NCI-H2227 treated with DMSO at 0.1 percent for 48 hours (cell line): ENCODE measurements at places on chromosomes 3 and 15.

GRCh38 chr3:112334691-112335433, 1.9 kb downstream of the CD200 start:
- no peak for DNase-seq

DNA sequence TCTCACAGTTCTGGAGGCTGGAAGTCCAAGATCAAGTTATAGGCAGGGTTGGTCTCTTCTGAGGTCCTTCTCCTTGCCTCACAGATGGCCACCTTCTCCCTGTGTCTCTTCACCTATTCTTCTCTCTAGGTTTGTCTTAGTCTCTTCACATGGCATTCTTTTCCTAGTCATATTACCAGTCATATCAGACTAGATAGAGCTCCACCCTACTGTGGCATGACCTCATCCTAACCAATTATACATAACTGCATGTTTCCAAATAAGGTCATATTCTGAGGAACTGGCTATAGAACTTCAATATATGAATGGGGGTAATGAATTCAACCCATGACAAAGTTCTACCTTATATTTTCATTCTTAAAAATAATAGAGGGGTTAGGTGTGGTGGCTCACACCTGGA, 196.4 kb upstream of the UBE3A start:
- DNase-seq = no peak

DNA sequence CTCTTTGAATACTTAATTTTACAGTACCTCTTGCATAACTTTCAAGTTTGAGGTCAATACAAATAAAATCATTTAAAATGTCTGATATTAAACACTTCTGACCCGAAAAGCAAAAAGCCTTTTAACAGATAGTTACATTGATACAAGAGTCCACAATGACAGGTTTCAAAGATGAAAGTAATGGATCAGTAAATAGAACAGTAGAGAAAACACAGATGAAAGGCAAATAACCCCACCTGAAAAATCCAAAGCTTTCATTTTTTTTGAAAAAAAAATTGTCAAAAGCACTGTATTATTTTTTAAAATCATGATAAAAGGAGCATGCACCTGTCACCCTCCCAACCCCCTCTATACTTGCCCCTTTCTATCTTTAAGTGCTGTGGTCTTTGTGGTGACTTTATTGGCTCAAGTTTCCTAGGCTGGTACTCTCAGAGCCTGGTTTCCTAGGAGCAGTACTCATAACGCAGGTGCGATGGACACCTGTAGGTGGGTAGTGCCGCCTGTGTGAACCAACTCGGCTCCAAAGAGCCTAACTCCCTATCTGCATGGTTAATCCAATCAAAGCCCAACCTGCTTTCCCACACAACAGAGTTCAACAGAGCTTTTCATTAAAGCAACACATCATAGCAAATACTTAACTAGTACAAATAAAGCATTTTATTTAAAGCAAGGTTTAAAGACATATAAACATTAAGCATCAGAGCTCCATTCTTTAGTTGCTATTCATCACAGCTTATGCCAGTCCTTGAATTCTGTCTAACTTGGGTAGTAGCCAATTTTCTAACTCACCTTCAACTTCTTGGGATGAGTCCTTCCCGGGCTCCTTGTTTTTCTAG, 32.2 kb downstream of the LIPC start:
- no peak for DNase-seq

DNA sequence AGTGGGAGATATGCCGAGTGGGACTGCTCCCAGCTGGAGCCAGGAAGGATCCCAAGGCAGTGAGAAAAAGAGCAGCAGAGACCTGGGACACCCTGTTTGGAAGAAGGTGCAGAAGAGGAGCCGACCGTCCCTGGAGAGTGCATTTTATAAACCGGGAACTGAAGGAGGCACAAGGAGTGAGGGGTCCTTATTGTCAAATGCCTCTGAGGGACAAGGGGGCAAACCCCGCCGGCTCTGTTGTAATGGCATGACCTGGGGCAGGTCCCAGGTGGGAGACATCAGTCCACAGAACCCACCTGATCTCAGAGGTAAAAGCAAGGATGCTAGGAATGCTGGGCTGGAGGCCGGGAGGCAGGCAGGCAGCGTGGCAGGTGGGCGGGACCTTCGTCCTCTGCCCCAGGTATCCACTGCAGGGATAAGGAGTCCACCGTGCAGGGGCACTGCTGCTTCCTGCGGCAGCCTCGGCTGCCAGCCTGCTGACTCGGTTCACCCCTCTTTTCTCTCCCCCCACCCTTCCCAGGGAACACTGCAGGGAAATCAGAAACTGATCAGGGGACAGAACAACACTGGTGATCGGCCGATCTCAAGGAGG, 26.9 kb downstream of the ADAMTS17 start:
- no peak for DNase-seq

DNA sequence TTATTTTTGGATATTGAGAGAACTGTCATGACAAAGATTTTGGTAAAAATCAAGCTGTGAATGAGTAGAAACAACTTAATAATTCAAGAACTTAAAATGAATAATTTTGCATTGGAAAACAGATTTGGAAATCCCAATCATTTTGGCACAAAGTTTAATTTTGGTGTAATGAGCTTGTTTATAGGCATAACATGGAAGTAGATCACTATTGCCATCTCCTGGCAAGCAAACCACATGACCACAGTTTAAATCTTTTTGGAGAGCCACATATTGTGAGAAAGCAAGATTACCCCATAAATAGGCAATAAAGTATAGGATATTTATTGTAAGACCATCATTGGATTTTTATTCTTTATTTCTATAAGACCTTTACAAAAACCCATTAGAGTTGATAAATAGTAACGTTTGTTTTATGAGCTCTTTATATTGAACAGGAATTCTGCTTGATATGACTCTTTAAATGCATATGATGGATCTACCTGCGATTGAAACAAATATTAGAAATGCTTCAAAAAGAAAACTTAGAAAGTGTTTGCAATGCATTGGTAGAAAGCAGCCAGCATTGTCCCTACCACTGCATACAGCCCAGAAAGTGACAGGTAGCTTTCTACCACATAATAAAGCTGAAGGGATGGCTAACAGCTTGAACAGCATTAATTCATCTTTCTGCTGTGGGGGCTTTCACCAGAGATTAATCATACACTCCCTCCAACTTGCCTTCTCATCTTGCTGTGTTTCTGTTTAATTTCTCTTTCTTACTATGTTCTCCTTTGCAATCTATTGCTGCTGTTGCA, 766.8 kb downstream of the TBL1XR1 start:
- no peak for DNase-seq

- DNase-seq = no peak
Observed at GRCh38 chr3:52036829-52037228, 19.5 kb downstream of the DUSP7 start.

- peak; percentile 43 for DNase-seq
Observed at GRCh38 chr3:3110299-3110630, at the start of gene IL5RA. TSS of gene IL5RA (minus strand) at chr3:3110374. CDS start at chr3:3104984, 5,390 bp downstream.

DNA sequence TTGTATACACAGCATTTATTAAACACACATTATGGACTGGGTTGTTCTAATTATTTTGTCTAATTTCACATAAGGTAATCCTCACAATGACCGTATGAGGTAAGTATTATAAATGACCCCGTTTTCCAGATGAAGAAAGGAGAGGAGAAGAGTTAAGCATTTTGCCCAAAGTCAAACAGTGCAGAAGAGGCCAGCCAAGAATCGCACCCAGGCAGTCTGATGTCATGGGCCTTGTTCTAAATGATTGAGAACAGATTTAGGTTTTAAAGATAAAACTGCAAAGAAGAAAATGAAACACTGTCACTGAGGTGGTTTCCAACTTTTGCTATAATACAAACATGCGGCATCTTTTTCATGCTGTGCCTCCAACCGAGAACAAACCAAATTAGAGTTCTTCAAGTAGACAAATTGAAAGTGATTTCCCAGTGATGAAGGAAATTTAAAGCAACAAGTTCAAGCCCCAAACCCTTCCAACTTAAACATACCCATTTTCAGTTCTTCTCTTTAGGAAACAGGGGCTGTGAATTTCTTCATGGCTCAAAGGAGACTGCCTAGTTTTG, 155.3 kb downstream of the THRB start:
- DNase-seq = no peak

GRCh38 chr3:172541945-172542488, 18.8 kb upstream of the TNFSF10 start:
- no peak for DNase-seq

GRCh38 chr15:98609144-98609852, 39.0 kb upstream of the IGF1R start:
- no peak for DNase-seq

DNA sequence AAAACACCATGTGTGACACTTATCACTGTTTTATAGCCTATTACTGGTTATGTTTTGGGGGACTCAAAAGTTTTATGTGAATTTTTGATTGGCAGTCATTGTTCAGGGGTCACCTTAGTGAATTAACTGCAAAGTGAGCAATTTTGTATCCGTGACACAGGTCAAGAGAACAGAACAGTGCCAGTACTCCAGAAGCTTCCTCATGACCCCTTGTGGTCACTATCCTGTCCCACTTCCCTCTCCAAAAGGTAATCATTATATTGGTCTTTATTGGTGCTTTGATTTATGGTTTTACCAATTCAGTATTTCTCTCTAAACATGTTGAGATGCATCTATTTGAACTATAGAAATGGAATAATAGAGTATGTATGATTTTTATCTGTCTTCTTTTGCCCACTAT, 107.1 kb downstream of the STT3B start:
- DNase-seq = no peak

DNA sequence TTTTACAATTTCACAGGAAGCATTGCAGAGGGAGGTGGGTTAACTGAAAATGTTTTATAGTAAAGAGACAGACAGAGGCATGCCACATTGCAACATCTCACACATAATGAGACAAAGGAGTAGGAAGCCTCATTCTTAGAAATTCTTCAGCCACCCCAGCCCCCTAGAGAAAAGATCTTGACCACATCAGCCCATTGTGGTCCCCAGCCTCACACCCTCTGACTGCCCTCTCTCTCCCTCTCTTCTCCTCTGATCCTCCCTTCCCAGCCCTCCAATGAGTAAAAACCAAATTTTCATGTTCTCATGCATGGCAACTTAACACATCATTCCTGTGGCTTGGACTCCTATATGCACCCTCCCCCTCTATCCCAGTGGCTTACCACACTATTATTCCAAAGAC, 174.1 kb downstream of the UACA start:
- no peak for DNase-seq

DNA sequence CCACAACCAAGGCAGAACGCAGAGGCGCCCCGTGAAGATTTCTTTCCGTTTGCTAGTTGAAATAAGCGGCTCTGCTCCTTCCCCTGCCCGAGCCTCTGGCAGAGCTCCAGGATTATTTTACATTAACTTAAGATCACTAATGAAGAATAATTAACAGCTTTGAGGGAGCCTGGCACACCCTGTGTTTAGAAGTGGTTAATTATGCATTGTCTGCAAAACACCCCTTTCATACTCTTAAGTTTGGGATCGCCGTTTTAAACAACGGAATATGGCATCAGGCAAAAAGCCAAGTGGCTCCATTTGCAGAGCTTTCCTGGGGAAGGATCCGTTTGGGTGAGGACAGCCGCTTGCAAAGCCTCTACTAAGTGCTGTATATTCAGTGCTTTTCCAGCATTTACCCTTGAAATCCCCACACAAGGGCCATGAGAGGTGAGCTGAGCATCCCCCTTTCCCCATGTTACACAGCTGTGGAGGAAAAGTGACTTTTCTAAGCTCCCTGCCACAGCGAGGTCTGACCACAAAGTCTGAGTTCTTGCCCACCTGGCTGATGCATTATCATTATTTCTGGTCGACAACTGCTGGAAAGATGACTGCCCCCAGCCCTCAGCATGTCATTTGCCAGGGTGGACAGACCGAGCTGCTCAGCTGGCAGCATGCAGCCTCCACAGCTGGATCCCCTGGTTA, 33.9 kb downstream of the IQSEC1 start:
- no peak for DNase-seq

GRCh38 chr15:73353734-73354133, 15.0 kb downstream of the HCN4 start:
- DNase-seq = no peak

DNA sequence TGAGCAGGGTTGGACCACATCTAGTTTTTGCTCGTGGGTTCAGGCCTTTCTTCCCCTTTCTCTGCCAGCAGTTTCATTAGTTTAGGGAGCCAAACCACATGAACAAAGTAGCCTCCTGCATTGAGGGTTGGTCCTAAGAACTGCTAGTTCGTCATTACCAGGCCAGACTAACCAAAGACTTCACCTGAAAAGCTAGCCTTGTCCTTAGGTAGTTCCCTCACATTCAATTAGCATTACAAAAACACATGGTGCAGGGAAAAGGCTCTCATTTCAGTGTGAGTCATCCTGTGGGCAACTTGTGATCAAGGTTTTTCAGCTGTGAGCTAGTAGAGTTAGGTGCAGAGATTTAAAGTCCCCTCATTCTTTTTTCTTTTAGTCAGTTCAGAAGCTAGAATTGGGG, 279.3 kb upstream of the CTNNB1 start:
- DNase-seq = no peak

- DNase-seq = no peak
Observed at GRCh38 chr3:149151843-149152242, 22.4 kb downstream of the HPS3 start.

DNA sequence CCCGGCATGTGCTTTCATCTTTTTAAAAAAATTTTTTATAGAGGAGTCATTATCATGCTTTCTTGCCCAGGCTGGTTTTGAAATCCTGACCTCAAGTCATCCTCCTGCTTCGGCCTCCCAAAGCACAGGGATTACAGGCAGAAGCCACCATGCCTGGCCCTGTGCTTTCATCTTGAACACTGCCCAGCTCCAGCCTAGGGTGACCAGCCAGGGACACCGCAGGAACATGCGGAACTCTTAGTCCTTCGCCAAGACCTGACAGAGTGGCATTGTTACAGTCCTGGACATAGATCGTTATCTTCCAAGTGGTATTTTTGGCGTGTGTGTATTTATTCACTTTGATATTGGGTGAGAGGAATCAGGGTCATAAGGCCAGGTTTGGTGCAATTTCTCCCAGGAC, 7.9 kb upstream of the FURIN start:
- DNase-seq = no peak

- peak; percentile 5 for DNase-seq
Observed at GRCh38 chr3:134211797-134212196, 38.9 kb downstream of the RYK start.

DNA sequence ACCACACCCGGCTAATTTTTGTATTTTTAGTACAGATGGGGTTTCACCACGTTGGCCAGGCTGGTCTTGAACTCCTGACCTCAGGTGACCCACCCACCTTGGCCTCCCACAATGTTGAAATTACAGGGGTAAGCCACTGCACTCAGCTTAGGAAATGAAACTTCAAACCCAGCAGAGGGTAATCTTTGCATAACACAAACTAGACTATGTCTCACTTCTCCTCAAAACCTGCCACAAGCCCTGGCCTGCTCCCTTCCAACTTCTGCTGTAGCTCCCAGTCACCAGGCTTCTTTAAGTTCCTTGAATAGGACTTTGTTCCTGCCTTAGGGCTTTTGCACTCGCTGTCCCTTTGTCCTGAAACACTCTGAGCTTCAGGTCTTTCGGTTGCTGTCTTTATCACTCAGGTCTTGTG, 39.2 kb upstream of the SEMA4B start:
- no peak for DNase-seq

- DNase-seq = peak; percentile 48
Observed at GRCh38 chr3:9500108-9501050, 53.2 kb downstream of the LHFPL4 start.

- no peak for DNase-seq
Observed at GRCh38 chr3:58155838-58156237, 54.9 kb downstream of the DNASE1L3 start.
